ENCODE measurements at places on chromosomes 5 and 9.

- DNase-seq, result no peak
Observed at GRCh38 chr5:158640593-158640980, 459.1 kb downstream of the EBF1 start.

GRCh38 chr9:7811677-7812076 is 12.1 kb upstream of the DMAC1 start:
- DNase-seq, result no peak

- DNase-seq, result no peak
Observed at GRCh38 chr5:151672516-151672915, 14.2 kb downstream of the SPARC start.

- no peak for DNase-seq
Observed at GRCh38 chr9:84331119-84331809, 9.3 kb downstream of the SLC28A3 start.

DNA sequence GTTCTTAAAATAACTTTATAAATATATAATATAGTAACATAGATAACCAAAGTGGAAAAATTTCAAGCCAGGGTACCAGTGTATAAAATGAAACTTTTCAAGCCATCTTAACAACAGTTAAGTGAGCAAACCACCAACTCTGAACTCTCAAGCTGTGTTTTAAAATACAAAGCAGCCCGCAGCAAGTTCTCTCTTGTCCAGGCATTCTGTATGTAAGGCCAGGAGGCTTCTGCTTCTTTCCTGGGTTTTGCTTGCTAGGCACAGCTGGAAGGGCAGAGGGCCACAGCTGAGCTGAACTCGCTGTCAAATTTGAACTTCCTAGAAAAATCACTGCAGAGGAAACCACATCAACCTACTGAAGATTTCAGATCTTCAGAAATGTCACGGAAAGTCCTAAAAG is 6.8 kb upstream of the CTNNAL1 start:
- no peak for DNase-seq

DNA sequence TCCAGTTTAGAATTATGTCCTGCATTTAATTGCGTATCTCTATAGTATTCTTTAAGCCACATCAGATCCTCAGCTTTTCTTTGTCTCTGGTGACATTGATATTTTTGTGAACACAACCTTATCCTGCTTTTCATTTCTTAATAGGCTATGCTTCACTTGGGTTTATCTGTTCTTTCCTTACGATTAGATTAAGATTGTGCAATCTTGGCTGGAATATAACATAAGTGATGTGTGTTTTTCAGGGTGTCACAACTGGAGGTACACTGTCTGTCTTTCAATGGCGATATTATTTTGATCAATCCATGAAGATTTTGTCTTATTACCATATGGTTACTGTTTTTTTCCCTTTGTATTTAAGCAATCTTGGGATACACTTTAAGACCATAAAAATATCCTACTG is 23.6 kb downstream of the NAA35 start:
- no peak for DNase-seq

DNA sequence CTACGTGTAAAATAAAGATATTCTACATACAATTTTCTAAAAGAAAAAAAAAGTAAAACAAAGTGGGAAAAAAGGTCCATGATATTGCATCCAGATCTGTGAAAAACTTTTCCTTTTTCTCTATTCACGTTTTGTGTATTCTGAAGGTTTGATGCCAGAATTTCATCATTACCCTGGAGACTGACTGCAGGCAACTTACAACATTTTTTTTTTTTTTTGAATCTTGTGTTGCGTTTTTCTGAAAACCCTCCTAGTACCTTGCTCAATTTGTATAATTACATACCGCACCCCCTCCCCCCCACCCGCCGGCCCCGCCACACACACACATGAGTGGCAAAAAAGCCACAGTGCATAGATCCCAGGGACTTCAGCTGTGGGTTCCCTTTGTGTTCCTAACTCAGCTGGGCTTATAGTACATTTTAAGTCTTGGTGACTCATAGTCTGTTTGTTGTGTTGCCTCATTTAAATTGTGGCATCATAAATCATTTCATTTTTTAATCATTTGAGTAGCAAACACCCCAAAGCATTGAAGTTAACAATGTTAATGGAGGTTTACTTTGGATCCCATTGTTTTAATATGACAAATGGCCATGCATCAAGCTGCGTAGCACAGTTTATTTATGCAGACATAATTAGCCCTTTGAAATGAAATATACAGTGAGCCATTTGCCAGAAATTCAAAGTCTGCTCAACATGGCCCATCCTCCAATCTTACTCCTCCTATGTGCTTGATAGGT is 36.0 kb downstream of the PRDM6 start:
- no peak for DNase-seq

GRCh38 chr5:135993335-135993879 is 35.4 kb upstream of the TGFBI start:
- no peak for DNase-seq

- DNase-seq, result no peak
Observed at GRCh38 chr9:134823623-134824022, 57.0 kb upstream of the FCN2 start.

DNA sequence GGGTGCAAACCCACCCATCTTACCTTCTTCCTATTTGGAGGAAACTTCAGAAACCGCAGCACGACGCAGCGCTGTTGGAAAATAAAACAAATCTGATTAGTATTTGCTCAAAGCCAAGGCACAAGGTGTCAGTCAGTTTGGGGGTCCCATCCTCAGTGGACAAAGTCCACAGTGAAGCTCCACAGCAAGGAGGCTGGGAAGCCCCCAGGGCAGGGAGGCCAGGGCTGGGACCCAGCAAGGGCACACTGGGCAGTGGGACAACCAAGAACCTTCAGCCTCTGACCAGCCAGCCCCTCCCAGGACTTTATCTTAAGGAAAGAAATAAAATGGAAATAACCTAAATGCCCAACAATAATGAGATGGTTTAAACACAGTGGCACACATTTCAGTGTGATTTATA is 11.3 kb downstream of the IPPK start:
- no peak for DNase-seq

DNA sequence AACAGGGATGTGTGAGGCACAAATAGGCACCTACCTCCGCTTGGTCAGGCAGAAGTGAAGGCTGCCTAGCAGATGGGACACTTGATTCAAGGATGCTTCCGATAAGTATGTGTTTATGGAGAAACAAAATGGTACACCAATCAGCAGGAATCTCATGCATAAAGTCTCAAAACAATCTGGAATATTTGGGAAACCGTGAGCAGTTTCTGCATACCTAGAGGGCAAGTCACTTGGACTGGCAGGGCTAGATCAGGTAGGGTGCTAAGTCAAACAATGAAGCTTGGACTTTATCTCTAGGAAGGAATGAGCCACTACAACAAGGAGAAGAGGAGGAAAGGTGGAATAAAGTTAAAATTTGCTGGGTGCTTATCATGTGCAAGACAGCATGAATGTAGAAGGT is 5.5 kb downstream of the EPB41L4A start:
- DNase-seq, result no peak

GRCh38 chr5:156444753-156445291 is 117.9 kb downstream of the SGCD start:
- DNase-seq, result no peak

DNA sequence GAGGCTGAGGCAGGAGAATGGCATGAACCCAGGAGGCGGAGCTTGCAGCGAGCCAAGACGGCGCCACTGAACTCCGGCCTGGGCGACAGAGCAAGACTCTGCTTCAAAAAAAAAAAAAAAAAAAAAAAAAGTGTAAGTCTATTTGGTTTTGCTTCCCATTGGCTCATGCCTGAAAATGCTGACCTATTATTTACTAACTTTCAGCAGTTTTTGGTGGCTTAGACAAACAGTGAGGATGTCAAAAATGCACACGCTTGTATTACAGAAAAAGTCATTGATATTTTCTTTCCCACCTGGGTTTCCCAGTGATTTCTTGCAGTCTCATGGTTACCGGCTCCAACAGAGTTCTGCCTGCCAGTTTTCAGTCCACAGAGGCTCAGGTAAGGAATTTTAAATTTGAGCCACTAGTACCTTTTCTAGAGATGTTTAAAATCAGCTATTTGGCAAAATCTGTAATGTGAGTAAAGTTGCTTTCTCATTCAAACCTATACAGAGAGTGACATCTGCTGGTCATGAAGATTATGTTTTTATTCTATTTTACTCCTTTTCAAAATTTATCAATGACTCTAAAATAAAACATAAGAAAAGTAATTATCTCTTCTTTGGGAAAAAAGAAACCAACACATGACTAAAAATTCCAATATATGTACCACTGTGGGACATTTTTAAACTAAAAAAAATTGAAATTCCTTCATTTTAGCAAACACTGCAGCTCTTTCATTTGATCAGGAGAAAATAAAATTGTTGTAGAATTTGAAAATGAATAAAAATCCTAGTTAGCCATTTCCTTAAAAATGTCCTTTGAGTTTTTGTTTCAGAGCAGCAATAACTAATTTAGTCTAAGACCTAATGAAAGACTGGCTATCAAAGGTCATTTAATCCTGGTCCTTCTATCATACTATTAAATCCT is 8.8 kb downstream of the FAM200C start:
- no peak for DNase-seq

DNA sequence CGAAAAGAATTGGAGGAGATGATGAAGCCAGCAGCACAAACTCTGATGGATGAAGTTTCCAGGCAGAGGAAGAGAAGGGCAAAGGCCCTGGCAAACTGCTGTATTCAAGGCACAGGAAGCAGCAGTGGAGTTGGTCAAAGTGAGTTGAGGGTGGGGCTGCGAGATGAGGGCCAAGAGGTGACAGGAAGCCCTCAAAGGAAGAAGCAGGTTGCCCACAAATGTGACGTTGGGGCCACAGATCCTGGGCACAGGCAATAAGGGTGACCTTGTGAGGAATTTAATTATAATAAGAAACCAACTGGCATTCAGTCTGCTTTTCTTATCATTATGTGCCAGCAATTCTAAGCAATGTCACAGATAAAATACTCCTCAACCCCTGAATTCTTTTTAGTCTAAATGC is 261.8 kb downstream of the CTNND2 start:
- no peak for DNase-seq

DNA sequence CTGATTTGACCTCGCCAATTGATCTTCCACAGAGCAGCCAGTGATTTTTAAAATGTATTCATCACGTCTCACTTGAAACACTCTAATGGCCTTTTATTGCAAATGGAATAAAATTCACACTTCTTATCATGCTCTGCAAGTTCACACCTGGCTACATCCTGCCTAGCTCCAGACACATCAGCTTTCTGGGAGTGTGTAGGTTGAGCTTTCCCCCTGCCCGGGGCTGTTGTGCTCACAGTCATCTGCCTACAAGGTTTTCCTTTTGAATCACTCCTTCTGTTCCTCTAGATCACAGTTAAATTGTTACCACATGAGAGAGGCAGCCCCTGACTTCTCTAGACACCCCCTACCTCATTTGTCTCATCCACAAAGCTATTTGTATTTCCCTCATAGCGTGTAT is 674.5 kb downstream of the PRELID2 start:
- no peak for DNase-seq

GRCh38 chr5:139664086-139664693 is 16.0 kb downstream of the CXXC5 start:
- no peak for DNase-seq

DNA sequence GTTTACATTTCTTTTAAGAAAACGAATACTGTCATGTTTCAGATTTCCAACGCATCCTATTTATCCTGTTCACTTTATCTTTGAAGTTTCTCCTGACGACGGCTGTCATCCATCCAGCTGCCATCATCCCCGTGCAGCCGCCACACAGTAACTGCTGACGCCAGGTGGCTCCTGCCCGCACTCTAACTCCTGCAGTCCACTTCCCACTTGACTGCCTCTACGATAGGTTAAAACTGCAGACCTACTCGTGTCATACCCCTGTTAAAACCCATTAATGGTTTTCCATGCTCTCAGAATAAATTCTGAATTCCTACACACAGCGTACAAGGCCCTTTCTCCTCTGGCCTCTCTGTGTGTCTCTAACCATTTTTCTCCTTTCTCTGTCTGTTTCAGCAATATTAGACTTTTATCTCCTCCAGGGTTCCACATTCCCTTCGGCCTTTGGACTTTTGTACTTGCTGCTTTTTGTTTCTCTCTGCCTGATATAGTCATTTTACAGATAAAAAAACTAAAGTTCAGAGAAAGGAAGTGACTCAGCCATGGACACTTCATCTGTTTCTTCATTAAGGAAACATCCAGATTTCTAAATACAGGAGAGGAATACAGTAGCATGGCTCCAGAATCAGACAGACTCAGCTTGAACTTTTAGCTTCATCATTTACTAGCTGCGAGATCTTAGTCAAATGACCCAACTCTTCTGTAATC is 84.9 kb downstream of the ADAMTS12 start:
- DNase-seq, result no peak

- no peak for DNase-seq
Observed at GRCh38 chr9:130893341-130894101, 3.1 kb downstream of the QRFP start.

- DNase-seq, result no peak
Observed at GRCh38 chr5:112339761-112340160, 79.3 kb downstream of the EPB41L4A start.

DNA sequence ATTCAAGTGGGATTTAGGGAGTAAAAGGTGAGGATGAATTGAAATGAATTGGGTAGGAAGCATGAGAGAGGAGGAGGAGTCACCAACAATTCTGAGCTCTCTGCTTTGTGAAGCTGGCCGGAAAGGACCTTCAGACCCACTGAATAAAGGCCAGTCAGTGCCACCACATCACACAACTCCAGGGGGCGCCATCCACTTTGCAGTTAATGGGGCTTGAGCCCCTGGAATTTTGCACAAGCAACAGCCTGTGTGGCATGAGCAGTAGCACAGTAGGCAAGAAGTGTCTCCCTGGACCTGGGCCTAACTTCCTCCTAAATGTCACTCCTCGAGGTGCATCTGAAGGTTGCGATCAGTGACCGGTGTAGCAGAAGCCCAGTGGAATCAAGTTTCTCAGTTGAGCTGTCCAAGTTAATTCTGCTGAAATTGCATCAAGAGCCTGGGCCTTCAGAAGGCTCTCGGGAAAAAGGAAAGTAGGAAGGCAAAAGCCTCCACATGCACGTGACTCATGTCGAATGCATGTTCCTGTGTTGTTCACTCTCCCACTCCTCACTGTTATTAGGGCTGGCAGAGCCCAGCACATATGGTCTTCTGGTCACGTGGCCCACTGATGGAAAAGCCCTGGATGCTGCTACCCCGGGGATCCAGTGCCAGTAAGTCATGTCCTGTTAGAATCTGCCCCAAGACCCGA is 27.8 kb upstream of the GLIS3 start:
- no peak for DNase-seq

- no peak for DNase-seq
Observed at GRCh38 chr9:87771316-87772006, 45.5 kb downstream of the CTSL start.

DNA sequence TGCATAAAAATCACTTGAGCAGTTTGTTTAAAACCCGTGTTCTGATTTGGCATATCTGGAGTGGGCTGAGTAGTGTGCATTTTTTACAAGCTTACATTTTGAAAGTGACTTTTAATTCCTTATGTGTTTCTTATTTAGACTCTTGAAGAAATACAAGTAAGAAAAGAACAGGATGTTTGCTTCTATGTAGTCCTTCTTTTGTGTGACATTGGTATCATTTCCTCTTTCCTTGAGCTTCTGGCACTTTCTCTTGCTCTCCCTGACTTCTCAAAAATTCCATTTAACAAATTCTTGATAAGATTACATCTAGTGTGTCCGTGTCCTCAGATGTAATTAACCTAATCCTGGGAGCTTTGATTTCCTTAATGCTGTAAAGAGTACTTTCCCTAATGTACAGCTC is 12.5 kb downstream of the GARNL3 start:
- no peak for DNase-seq

All from mesothelial cell of epicardium (in vitro differentiated cells).